ENCODE measurements at places on chromosomes 3 and 15. TPM values are rescaled to one million over a fixed set of nuclear protein-coding genes. Genes with fewer than 3 reads are reported as not detected.

GRCh38 chr3:120983321-120983665 lies 75.3 kb downstream of the STXBP5L start:
- no peaks in the 10 kb centered on the region for H3K4me1 ChIP-seq
- H3K36me3 ChIP-seq, result no peaks in the 10 kb centered on the region
- H3K27ac ChIP-seq, result no peak overlapping the region
- no peak overlapping the region for H3K4me3 ChIP-seq
- DNase-seq, result no peak

LNP1 gene
- 3.0 TPM for total RNA-seq

- no peak overlapping the region for H3K4me3 ChIP-seq
- H3K4me1 ChIP-seq, result peaks cover 8% of the 10 kb centered on the region
- no peak overlapping the region for H3K27ac ChIP-seq
- no peaks in the 10 kb centered on the region for H3K36me3 ChIP-seq
- H3K27me3 ChIP-seq, result no peaks in the 10 kb centered on the region
These were observed 424.3 kb downstream of the ROBO2 start for GRCh38 chr3:77464111-77464688.

DNA sequence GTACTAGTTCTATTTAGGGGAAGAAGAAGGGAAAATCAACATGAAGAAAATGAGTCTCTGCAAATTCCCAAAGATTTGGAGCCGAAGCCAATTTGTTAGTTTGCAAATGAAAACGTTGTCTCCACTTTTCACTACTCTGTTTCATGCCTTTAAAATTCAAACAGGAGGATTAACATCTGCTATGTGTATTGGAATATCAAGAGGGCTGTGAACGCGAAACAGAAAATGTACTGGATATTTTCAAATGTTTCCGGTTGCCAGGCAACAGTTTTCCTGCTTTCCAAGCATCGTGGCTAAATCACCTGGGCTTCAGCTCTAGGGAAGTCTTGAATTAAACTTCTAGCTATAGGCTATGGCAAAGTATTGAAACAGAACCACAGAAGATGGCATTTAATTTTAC lies 172.8 kb downstream of the KCNMB2 start:
- peaks cover 16% of the 10 kb centered on the region for H3K4me1 ChIP-seq
- H3K27me3 ChIP-seq, result no peaks in the 10 kb centered on the region
- H3K27ac ChIP-seq, result no peak overlapping the region
- no peak for DNase-seq
- H3K4me3 ChIP-seq, result no peak overlapping the region
- H3K36me3 ChIP-seq, result no peaks in the 10 kb centered on the region

SLC38A3 gene
- 0.39 TPM for total RNA-seq

- H3K36me3 ChIP-seq, result peaks cover 7% of the 10 kb centered on the region
- DNase-seq, result peak; percentile 82
- H3K4me3 ChIP-seq, result peak overlapping the region; percentile 75
- H3K4me1 ChIP-seq, result peaks cover 60% of the 10 kb centered on the region
These were observed 3.0 kb downstream of the ARHGAP31 start for GRCh38 chr3:119297169-119297568.

GRCh38 chr15:79496838-79497237 lies 64.7 kb downstream of the MINAR1 start:
- no peak overlapping the region for H3K27ac ChIP-seq
- H3K36me3 ChIP-seq, result no peaks in the 10 kb centered on the region
- peak; percentile 53 for DNase-seq

DNA sequence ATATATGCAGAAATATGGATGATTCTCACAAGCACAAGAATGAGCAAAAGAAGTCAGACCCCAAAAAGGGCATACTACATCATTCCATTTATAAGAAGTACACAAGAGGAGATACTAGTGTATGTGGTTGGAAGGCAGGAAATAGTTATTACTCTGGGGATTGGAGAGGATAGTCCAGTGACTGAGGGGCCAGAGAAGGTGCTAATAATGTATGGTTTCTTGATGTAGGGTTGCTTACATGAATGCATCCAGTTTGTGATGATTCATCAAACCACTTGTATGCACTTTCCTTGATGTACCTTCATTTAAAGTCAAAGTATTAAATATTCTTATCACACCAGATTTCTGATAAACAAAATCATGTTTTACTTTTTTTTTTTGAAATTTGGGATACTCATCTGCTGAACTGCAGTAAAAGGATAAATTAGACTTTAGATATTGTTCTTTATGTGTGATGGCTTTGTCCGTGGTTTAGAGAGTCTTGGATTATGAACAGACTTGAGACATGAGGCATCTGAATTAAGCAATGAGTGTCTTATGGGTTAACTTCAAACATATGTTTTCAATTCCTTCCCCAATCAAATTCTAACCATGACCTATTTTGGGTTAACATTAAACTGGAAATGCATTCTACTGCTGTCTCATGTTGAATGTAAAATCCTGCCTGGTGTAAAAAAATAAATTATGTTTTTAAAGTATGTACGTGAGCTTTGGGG lies 171.2 kb downstream of the SEMA6D start:
- H3K27me3 ChIP-seq, result no peaks in the 10 kb centered on the region
- no peak overlapping the region for H3K4me3 ChIP-seq
- H3K4me1 ChIP-seq, result no peaks in the 10 kb centered on the region
- H3K36me3 ChIP-seq, result no peaks in the 10 kb centered on the region
- DNase-seq, result no peak

DNA sequence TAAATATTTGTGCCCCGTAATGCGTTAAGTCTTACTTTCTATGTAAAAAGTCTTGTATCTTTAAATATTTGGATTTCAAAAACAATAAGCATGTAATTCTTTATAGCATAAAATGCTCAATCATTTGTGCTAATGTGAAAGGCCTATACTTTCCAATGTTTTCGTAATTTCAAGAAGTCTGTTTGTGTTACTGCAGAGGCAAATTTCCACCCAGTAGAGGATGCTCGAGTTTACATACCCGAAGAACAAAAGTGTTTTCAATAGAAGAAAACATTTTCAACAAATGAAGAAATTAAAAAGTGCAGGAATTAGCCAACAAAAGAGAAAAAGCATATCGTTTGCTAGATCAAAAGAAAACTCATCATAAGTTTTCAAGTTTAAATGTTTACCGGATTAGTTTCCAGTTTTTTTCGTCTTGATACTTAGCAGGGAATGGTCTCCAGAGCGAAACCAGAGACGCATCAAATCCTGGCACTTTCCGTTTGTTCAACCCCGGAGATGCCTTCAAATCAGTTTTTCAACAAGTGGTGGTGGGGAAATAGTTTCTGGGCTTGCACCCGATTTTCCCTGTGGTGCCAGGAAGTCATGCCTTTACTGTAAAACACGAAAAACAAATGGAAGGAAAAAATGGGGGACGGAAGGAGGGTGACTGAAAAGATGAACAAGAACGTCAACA lies 1.0 kb downstream of the CGGBP1 start:
- peaks cover 55% of the 10 kb centered on the region for H3K4me1 ChIP-seq
- H3K27me3 ChIP-seq, result no peaks in the 10 kb centered on the region
- H3K4me3 ChIP-seq, result peak overlapping the region; percentile 94
- peaks cover 7% of the 10 kb centered on the region for H3K36me3 ChIP-seq

DNA sequence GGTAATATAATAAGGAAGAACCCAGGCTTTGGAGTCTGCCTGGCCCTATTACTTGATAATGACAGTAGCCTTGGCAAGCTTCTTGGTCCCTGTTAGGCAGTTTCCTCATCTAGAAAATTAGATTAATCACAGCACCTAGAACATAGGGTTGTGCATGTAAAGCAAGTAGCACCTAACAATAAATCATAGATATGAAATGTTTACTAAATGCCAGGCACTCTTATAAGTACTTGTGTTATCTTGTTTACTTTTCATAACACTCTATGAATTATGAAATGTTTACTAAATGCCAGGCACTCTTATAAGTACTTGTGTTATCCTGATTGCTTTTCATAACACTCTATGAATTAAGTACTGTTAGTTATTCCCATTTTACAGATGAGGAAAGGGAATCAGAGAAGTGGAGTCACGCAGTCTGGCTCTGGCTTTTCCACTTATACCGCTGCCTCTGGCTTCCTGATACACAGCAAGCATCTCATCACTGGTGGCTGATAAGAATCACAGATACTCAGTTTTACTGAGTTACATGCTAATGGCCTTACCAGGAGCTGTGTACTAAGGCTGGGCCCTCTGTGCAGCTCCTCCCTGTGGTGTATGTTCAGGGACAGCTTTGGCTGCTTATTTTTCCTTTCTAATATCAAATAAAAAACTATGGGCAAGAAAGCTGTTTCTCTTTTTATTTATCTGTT lies 123.4 kb downstream of the FEZF2 start:
- no peak for DNase-seq
- no peaks in the 10 kb centered on the region for H3K27me3 ChIP-seq
- no peak overlapping the region for H3K4me3 ChIP-seq
- H3K36me3 ChIP-seq, result no peaks in the 10 kb centered on the region
- no peak overlapping the region for H3K27ac ChIP-seq

GRCh38 chr15:50219820-50220219 lies 37.8 kb downstream of the SLC27A2 start:
- DNase-seq, result no peak
- no peaks in the 10 kb centered on the region for H3K36me3 ChIP-seq
- no peaks in the 10 kb centered on the region for H3K4me1 ChIP-seq
- no peak overlapping the region for H3K27ac ChIP-seq
- no peaks in the 10 kb centered on the region for H3K27me3 ChIP-seq

TTC23 gene
- 23.3 TPM for total RNA-seq

CLDN18 gene
- not detected for total RNA-seq

All from esophagus muscularis mucosa (tissue), 4 donors.